ENCODE measurements at places on chromosomes 6 and 20. TPM values are rescaled to one million over a fixed set of nuclear protein-coding genes. Genes with fewer than 3 reads are reported as not detected.

The PDE7B gene
- under 0.01 TPM for total RNA-seq

The GOPC gene
- 74.8 TPM for total RNA-seq

The MLIP gene
- not detected for total RNA-seq

The ISM1 gene
- not detected for total RNA-seq

The BEND6 gene
- 12.6 TPM for total RNA-seq

The RPP40 gene
- 15.1 TPM for total RNA-seq

The TSBP1 gene
- not detected for total RNA-seq

The MATN4 gene
- total RNA-seq = 0.54 TPM

The PKHD1 gene
- 0.11 TPM for total RNA-seq

The WFDC2 gene
- total RNA-seq = 12.9 TPM

The PNPLA1 gene
- total RNA-seq = not detected

The MEP1A gene
- total RNA-seq = not detected

The RAET1E gene
- total RNA-seq = not detected

The RAD21L1 gene
- total RNA-seq = under 0.01 TPM

The SLC22A3 gene
- 2.7 TPM for total RNA-seq

The CAGE1 gene
- total RNA-seq = 0.22 TPM

The LIN28B gene
- total RNA-seq = under 0.01 TPM

The CDKAL1 gene
- total RNA-seq = 23.5 TPM

The KIAA1586 gene
- total RNA-seq = 13.4 TPM

The BNIP5 gene
- not detected for total RNA-seq

The SPDEF gene
- not detected for total RNA-seq

The GJA10 gene
- not detected for total RNA-seq

The EDN3 gene
- total RNA-seq = 2.9 TPM

The LHFPL5 gene
- not detected for total RNA-seq

The POU5F1 gene
- total RNA-seq = not detected

Data from placental epithelial cell (primary cell).